ENCODE measurements at places on chromosomes 1 and 21.

DNA sequence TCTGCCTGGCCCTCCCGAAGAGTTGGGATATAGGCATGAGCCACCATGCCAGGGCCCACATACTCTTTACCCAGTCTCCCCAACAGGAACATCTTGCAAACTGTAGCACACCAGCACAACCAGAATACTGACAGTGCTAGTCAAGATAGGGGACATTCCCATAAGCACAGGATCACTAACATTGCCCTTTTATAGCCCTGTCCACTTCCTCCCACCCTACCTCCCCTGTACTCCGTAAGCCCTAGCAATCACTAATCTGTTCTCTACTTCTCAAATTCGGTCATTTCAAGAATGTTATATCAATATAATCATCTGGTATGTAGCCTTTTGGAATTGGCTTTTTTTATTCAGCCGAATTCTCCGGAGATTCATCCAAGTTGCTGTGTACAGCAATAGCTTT lies 5.9 kb downstream of the SDHB start:
- no peak for DNase-seq

DNA sequence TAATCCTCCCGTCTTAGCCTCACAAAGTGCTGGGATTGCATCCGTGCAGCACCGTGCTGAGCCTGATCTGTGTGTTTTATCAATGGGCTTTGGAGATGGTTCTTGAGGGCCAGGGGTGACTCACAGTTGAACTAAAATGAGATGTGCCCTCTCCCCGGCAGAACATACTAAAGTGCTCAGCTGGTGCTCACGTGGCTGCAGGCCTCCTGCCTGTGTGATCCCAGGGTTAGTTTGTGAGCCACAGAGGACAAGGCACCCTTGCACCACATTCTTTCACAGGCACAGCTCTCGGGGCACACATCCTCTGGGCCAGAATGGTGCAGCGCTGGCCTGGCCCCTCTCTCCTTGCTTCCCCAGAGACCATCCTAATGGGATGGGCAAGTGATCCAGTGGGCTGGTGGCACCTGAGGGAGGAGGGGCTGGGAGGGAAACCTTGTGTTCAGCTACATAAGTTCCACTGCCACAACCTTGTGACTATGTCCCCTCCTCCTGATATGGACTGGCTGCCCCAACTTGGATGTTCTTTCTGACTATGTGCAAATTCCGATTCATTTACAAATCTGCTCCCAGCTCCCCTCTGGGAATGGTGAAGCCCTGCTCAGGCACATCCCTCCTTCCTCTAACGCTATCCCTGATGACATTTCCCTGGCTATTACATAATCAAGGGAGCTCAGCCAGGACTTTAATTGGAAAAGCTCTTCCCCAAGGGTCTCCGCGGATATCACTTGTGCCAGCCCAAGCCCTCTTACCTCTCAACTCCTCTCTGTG lies 197.0 kb upstream of the EDN2 start:
- DNase-seq: no peak

DNA sequence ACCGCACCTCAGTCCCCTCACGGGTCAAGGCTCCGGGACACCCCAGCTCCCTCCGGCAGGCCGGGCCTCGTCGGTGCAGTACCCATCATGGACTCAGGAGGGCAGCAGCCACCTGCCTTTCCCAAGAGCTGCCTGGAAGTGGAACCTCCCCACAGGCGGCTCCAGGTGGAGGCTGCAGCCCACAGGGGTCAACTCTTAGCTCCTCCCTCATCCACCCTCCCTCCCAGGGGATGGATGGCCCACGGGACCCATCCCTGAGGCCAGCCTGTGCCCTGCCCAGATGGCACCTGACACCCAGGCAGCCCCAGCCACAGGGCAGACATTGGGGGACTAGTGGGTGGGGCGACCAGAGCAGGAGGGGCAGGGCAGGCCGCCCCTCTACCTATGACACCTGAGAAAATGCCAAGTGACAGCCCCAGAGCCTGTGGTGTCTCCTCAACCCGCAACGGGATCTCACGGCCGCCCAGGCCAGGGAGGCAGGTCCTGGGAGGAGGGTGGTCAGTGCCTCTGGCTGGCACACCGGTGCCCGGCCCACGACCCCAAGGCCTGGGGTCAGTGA lies 1.2 kb upstream of the ARHGEF16 start:
- peak; percentile 86 for DNase-seq

DNA sequence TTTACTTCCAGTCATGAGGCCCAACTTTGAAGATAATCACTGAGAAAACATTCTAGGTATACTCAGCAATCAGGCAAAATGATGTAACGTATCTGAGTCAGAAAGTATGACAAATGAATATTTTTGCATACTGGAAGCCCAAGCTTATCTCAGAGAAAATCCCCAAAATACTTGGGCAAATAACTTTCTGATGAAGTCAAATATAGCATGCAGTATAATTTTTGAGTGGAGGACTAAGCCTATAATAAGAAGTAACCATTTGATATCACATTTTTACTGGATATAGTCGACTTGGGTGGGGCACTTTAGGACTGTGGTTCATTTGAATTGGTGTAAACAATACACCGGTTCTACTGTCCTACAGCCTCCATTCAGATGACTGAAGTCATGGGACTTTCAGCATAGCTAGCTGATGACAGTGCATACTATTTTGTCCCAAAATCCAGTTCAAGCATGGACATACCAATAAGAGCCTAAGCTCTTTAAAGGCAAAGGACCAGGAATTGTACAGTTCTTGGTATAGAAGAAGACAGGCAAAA lies 2.3 kb upstream of the GADD45A start:
- no peak for DNase-seq

GRCh38 chr1:43545695-43546387 lies 15.2 kb downstream of the PTPRF start:
- peak; percentile 97 for DNase-seq

DNA sequence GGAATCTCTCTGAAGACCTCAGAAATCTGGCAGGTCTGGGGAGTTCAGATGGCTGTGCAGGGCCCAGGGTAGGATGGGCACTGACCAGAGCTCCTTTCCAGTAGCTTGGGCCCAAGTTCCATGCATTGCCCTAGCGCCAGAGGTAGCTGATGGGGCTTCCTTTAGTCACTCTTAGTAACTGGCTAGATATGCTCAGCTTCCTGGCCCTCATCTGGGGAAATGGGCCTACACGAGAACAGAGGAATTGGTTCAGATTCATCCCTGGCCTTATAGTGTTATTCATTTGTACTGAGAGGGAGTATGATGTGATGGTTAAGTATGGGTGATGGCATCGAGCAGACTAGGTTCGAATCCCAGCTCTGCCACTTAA lies 15.5 kb upstream of the PSMB2 start:
- no peak for DNase-seq

GRCh38 chr1:189708674-189709073 lies 769.0 kb downstream of the BRINP3 start:
- DNase-seq: peak; percentile 51

DNA sequence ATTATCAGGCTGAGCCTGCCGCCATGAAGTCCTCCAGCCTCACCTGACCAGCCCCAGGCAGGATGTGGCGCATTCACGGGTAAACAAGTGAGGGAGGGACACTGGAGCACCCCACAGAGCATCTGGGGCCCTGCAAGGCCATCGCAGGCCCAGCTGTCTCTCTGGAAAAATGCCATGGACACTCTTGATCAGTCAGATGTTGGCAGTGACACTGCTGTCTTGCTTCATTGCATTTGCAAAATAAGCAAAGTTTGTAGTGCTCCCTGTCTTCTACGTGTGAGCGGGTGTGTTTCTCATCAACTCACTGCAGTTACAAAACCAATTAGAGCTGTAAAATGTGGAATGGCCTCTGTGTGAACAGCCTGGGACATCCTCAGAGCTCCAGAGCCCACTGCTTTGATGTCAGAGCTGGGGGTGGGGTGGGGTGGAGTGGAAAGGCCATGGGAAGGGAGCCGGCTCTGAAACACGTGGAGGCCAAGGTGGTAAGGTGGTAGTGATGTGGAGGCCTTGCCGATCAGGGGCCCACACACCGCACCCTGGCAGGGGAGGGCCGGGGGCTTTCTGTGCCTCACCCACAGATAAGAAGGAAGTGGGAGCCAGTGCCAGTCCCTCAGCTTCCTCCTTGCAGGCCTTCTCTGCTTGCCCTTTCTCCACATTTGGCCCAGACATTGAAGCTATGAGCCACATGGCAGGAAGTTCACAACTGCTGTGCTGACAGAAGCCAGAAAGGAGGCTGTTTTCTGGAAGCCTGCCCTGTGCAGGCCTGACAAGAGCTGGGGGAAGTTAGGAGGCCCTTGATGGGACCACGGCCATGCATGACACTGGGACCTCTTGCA lies 254.9 kb downstream of the RHOU start:
- no peak for DNase-seq

DNA sequence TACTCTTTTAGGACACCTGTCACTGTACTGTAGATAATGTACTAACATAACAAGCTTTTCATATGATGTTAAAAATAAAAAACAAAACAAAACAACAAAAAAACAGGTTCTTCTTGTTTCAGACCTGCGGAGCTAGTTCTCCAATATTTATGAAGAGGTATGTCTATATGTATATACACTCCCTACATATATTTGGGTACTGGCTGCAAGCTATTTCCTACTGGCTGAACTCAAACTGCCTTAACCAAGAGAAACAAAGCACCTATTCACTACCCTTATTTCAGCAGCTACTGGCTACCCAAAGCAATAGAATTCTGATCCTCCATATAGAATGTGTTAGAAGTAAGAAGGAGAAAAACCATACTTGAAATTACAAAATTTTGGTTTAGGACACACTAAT lies 73.5 kb downstream of the ABL2 start:
- DNase-seq: no peak

DNA sequence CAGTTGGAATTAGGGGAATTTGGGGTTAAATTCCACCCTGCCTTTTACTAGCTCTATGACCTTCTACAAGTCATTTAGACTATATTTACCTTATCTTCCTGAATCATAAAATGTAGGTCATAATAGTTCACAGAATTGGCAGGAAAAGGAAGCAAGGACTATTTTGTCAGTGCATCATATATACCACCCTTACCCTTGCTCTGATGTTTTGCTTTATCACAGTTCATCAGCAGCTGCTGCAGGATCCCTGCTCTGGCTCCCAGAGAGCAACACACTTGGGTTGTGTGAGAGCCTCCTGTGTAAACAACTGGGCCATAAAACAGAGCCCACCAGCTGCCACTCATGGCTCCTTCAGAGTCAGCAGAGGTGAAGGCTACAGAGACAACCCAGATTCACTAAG lies 631.6 kb upstream of the CAMK1G start:
- no peak for DNase-seq

Data from neural progenitor cell (in vitro differentiated cells).